Activated T-helper 2 cell treated with anti-CD3 and anti-CD28 coated beads, Interferon-gamma antibody, Interleukin-2, Interleukin-4, amounts not matched to agents 10 μg/mL and 5 μg/mL and 100 μg/mL, durations not matched to agents 14 hours and 24 hours and 36 hours (primary cell): ENCODE measurements at places on chromosomes 6 and 20. TPM values are rescaled to one million over a fixed set of nuclear protein-coding genes. Genes with fewer than 3 reads are reported as not detected.

The ZNF292 gene
- total RNA-seq: 56.2 and 62.7 TPM in 2 replicates

The HDGFL1 gene
- not detected in 2 replicates for total RNA-seq

DNA sequence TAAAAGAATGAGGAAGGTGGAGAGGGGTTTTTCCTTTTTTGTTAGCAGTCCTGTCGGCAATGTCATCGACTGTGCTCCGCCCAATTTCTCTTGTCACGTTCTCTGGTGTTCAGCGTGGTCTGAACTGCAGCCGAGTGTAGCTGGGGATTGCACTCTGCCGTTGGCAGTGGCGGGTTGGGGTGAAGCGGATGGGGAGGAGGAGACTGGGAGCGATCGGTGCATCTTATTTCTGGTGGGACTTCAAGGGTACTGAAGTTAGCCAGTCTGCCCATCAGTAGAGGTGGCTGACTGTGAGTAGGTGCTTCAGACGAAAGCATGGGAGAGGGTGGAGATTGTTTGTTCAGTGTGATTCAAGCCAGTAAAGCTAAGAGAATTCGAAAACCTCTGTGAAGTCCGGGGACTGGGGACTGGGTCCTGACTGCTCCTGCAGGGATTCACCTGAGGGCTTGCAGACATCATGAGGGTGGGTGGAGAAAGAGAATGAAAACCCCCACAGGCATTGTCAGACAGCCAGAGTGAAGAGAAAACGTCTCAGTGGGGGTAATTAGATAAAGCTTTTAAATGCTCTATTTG is 5.1 kb downstream of the RREB1 start:
- DNase-seq: peak; percentile 19

- DNase-seq: no peak
These were observed 22.9 kb downstream of the BANF2 start for GRCh38 chr20:17722493-17723300.
